ENCODE measurements at places on chromosomes 7 and 10.
A peak's percentile ranks its signal among the peaks of the same experiment; 100 is the strongest.

GRCh38 chr7:35747611-35748010 lies 52.7 kb upstream of the HERPUD2 start:
- DNase-seq: no peak

- DNase-seq: no peak
Measured at GRCh38 chr7:154874409-154875113, 128.4 kb downstream of the PAXIP1 start.

- DNase-seq: no peak
Measured at GRCh38 chr7:47085491-47086275, 496.2 kb downstream of the TNS3 start.

DNA sequence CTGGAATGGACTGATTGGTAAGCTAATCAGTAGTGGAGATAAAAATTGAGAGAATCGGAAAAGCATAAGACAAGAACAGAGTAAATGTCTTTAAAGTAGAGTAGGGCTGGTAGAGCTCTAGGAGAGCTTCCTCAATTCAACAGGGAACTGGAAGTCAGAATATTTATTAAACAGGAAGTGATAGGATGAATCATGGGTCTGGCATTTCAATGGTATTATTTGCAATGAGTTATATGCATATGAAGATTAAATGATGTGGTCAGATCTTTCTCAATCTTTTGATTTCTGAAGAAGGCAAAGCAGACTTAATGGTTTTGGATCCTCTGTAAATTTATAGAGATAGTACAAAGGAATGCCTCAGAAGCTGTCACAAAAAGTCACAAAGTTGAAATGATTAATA lies 349.0 kb downstream of the HPSE2 start:
- no peak for DNase-seq

DNA sequence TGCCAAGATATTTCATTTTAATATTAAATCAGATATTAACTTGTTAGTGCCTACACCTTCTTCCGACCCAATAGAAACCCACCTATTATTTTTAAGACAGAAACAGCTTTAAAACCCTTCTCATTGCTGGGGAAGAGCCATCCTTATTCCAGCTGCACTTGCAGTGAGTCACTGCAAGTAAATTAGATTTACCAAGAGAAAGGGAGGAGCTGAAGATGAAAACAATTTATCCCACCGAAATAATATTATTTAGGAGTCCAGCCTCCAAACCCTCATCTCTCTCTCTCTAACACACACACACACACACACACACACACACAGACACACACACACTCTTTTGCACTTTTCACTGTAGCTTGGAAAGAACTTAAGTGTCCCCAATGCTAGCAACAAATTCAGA lies 26.9 kb downstream of the TWIST1 start:
- DNase-seq: no peak

DNA sequence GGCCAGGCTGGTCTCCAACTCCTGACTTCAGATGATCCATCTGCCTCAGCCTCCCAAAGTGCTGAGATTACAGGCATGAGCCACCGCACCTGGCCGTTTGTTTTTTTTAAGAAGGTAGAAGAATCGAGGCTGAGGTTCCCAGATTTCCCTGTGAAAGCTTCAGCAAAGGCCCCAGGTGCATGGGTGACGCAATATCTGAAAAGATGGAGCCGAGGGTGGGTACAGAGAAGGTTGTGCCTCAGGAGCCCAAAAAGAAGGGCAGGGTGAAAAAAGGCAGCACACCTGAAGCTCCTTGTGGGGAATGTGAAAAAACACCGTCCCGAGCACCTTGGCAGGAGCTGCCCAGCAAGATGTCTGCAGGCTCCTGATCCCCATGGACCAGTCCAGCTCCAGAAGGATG lies 35.8 kb upstream of the NRF1 start:
- no peak for DNase-seq

DNA sequence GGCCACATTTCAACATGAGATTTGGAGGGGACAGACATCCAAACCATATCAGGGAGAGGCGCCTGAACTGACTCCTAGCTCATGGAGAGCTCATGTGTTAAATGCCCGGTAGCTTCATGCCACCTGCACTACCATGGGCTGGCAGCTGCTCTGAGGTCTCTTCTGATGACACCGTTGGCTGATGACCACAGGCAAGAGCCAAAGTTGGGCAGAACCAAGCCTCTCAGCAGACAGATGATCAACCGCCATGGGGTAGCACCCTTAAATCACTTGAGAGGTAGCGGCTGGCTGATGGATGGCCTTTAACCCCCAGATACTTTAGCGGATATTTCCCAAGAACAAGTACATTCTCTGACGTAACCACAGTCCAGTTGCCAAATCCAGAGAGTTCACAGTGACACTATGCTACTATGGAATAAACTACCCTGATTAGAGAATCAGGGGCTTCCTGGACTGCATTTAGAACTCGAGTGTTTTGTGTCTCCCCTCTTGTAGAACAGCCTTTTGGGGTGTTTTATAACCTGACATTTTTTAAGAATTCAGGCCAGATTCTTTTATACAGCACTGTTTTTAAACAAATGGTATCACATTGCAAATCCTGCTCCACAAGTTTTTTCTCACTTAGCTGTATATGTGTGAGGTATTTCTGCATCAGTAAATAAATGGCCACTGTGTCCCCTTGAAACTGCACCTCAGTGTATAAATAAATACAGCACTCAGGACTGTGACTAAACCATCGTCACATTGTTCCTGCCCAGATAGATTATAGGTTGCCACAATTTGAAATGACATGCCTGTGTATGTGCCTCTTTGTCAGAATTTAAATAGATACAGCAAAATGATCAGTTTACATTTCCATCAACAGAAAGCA lies 30.8 kb upstream of the DRGX start:
- no peak for DNase-seq

- peak; percentile 100 for DNase-seq
Measured at GRCh38 chr7:94183289-94183749, 179.2 kb upstream of the BET1 start.

DNA sequence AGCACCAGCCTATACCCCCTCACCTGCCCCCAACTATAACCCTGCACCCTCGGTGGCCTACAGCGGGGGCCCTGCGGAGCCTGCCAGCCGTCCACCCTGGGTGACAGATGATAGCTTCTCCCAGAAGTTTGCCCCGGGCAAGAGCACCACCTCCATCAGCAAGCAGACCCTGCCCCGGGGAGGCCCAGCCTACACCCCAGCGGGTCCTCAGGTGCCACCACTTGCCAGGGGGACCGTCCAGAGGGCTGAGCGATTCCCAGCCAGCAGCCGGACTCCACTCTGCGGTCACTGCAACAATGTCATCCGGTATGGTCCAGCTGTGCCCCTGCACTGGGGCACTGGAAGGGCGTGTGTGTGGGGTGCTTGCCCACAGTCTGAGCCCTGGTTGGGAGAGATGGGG lies 40.0 kb upstream of the BMPR1A start:
- no peak for DNase-seq

DNA sequence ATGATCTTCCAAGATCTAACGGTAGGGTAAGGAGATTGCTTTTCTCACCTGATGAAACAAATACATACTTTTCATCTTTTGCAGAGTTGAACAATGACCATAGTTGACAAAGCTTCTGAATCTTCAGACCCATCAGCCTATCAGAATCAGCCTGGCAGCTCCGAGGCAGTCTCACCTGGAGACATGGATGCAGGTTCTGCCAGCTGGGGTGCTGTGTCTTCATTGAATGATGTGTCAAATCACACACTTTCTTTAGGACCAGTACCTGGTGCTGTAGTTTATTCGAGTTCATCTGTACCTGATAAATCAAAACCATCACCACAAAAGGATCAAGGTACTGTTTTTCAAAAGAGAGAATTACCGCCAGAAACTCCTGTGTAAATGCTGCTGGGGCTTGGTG lies 79.9 kb downstream of the ANKRD61 start:
- no peak for DNase-seq

DNA sequence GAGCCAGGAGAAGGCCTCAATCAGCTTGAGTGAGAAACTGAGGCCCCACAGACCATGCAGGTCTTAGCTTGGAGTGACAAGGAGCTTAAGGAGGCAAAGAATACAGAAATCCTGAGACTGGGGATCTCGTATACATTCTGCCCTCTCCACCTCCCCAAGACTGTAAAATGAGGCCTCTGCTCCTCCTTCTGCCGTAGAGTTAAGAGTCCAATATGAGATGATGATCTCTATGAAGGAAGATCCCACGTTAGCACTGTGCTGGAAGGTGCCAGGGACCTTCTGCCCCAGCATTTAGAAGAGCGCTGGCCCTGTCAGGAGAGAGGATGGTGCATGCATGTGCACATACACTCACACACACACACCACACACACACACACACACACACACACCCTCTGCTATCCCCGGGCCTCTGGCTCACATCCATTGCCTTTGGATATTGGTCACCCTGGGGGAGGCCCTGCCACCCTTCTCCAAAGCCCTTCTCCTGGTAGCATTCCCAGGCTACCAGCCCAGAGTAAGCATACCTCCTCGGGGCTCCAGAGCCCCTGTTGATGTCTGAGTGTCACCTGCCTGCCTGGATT lies 15.0 kb downstream of the ZCCHC24 start:
- DNase-seq: no peak

DNA sequence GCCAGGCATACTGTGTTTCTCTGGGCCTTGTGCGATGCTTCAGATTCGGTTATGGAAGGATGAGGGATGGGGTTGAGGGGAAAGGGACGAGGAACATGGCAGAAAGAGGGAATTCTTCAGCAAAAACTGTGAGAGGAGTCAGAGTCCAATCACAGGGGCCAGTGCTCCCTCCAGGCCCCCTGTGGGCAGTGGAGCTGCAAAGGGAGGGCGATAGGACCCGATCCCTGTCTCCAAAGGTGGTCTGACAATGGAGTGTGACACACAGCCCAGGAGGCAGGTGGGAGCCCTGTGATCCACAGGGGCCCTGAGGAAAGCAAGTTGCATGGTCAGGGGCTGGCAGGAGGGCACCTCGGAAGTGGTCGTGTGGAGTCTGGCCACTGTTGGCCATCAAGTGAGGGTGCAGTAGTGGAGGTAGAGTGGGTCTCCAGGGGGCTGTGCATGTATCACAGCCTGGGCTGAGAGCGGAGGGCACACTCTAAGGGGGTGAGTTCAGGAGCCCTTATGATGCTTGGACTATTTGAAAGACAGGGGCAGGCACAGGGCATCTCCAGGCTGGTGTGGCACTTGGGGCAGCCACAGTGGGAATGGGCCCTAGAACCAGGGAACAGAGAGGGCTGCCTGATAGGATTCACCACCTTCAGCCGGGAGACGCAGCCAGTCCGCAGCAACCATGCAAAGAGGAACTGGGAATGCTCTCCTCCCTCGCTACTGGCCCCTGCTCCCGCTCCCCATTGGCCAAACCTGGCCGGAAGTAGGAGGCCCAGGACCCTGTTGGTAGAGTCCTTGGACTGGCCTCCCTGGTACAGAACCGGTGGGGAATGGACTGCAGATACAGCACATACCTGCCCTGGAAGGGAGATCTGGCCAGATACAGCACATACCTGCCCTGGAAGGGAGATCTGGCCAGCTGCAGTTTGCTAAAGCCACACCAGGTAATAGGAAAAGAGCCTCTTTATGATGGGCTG lies 115.9 kb downstream of the ADCY1 start:
- no peak for DNase-seq

DNA sequence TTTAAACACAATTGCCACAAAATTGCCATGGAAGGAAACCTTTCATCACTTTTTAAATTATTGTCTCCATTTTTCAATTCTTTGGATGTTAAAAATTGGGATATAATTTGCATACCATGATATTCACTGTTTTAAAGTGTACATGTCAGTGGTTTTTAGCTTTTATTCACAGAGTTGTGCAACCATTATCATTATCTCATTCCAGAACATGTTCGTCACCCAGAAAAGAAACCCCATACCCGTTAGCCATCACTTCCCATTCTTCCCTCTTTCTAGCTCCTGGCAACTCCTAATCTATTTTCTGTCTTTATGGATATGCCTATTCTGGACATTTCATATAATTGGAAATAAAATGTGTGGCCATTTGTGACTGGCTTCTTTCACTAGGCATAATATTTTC lies 260.3 kb upstream of the FERD3L start:
- DNase-seq: no peak

GRCh38 chr7:33649476-33650441 lies 255.6 kb upstream of the BMPER start:
- DNase-seq: no peak

DNA sequence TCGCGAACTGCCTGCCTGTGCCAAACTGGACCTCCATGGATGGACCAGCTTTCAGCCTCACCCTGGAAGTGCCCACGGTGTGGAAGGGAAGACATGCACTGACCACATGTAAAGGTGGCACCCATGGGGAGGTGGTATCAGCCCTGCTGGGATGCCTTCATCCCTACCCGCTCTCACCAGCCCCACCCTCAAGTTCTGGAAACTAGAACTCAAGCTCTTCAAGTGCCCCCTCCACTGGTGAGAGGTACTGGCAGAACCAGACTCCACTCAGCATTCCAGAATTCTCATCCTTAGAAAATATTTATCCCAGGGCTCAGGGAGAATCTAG lies 5.9 kb downstream of the ZNF488 start:
- DNase-seq: no peak

DNA sequence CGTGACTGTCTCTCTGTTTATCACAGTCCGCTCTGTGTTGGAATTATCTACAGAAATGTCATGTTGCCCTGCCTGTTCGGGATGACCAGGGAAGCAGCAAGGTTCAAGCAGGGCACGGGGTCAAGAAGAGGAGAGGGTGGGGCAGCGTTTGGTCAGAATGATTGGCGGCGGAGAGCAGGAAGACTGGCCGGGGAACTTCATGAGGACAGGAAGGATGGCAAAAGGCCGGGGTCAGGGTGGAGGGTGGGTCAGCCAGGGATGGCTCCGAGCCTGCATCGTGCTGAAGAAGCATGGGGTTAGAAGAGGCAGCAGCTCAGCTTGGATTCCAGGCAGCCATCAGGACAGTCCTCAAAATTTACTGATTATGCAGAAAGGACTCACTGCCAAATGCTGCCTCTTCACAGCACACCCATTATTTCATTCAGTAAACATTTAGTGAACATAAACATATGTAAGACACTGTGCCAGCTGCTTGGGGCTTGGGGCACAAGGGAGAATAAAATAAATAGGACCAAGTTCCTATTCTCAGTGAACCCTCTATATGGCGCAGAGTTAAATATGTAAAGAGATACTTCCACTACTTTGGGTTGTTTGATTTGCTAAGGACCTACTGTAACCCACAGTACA lies 42.8 kb downstream of the WNT2 start:
- DNase-seq: no peak

DNA sequence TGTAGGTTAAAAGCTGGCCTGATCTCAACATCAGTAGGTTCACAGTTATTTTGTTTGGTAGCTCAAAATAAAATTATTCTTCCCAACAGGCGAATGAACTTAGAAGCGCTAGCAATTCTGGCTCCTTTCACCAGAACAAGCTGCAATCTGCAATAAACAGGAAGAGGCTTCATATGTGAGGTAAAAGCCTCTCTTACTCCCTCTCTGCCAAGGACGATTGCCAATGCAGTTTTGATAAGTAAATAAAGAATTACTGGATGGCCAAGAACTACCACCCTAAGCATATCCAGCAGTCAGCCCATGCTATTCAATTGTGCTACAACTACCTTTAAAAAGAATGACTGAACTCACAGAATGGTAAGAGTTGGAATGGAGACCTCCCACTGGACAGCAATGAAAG lies 150.0 kb upstream of the LAMB4 start:
- DNase-seq: no peak

DNA sequence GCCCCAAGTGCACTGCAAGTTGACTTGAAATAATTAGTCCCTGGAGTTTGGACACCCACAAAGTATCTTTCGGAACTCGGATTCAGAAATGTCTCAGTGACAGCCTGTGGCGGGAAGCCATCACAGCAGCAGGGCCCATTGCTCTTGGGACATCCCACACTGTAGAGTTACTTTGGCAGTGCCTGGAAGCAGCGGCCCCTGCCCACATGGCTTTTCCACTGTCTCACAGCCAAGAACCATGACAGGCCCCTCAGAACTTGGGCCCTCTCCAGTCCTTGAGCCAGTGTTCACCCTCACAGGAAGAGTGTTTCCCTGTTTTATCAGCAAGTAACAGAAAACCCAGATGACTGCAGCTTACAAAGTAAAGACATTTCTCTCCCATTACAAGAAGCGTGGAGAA lies 477.0 kb upstream of the GALNT17 start:
- no peak for DNase-seq

Measured in SK-MEL-5 (cell line).